ENCODE measurements at places on chromosomes 6 and 20.
A peak's percentile ranks its signal among the peaks of the same experiment; 100 is the strongest.

GRCh38 chr6:44021589-44022295 lies 105.5 kb downstream of the MRPL14 start:
- DNase-seq, result no peak

- DNase-seq, result no peak
These were observed 75.5 kb downstream of the HMGN3 start for GRCh38 chr6:79158856-79159516.

- DNase-seq, result no peak
These were observed 8.9 kb downstream of the GUCA1A start for GRCh38 chr6:42182101-42182500.

DNA sequence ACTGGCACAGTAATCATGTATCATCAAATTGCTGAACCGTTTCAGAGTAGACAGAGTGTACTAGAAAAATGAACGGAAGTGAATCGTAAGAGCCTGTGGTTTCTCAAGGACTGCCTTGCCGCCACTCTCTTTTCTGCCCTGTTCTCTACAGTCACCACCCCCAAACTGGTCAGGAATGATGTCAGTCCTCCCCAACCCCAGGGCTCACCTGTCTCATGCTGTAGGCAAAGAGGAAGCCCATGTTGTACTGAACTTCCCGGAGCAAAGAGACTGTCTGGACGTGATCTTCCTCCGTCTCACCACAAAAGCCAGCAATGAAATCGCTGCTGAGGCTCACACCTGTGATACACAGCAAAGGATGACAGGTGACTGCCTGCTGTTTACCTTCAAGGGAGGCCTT lies 31.0 kb downstream of the CDK5RAP1 start:
- no peak for DNase-seq

DNA sequence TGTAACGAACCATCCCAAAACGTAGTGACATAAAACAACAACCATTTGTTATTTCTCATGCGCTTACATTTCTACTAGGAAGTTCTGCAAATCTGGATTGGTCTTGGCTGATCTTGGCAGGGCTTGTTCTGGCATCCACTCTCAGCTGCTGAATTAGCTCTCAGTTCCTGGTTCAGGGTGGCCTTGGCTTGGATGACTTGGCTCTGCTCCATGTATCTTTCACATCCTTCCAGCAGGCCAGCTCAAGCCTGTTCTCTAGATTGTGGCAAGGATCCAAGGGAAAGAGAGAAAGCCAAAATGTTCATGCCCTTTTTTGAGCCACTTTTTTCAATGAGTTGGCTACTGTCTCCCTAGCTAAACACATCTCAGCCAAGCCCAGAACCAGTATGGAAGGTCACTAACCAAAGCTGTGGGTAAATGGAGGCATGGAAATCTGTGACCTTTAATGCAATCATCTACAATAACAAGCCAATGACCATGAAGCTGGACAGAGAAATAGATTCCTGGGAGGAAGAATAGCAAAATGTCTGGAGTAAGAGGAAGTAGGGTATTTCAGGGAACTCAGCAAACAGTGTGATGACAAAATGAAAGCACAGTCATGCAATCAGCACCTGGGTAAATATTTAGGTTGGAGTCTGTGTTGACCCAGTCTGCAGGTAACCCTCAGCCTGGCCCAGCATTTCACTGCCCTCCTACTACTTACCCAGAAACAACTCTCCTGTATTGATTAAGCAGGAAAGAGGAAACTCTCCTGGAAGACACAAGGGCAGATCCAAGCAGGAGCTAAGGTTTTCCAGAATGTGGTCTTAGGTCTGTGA lies 32.7 kb upstream of the SNAP25 start:
- no peak for DNase-seq

DNA sequence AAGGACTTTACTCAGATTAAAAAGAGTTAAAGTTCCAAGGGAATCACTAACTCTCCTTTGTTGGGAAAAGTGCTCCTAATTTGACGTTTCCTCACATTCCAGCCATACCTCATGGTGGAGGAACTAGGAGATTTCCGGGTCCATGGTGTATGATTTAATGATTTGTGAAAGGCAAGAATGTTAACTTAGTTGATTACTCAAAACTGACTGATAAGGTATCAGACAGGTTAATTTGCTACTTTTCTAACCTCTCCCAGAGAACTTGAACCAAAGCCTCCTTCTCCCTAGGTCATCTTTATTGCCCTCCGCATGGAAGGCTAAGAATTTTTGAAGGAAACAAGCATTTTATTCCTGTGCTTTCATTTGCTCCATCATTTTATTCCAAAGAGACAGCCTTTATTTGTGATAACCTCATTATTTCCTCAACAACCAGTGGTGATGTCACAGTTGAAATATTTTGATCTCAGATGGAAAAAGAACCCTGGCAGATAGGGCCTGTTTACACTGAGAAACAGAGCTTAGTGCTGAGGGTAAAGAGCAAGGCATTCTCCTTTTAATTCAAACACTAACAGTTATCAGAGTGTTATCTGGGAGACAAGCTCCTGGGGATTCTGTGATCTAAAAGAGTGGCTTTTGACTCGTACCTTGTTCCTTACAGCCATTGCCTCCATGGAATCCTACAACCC lies 57.4 kb upstream of the BMP2 start:
- DNase-seq, result no peak

DNA sequence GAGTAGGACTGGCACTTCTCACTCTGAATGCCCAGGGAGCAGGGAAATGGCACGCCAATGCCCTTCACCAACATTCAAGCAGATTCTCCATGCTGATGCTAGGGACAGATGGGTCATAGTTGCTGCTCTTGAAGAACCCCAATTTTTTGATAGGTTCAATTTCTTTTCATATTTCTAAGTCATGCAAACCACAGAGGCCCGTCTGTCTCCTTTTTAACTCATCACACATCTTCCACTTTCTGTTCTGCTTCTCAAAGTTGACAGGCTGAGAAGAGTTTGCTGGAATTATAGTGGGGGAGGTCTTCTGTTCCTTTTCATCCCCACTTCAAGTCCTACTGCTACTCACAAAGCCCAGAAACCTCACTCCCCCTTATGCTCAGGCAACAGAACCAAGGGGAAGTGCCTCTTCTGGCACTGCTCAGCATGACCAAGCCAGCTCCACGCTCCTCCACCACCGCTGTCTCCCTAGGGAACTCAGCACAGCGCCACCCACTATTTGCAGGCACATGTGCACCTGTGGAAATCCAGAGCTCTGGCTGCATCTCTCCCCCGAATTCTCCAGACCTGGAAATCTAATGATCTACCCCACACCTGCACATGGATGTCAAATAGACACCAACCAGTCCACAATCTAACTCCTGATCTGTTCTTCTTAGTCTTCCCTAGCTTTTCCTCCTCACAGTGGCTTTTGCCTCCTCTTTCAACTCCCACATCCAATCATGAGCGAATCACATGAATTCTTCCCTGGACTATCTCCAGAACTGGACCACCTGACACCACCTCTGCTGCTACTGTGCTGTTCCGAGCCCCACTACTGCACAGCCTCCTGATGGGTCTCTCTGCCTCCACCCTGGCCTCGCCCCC lies 10.7 kb downstream of the ZBTB24 start:
- no peak for DNase-seq

GRCh38 chr6:9766240-9766915 lies 648.5 kb downstream of the TFAP2A start:
- no peak for DNase-seq

DNA sequence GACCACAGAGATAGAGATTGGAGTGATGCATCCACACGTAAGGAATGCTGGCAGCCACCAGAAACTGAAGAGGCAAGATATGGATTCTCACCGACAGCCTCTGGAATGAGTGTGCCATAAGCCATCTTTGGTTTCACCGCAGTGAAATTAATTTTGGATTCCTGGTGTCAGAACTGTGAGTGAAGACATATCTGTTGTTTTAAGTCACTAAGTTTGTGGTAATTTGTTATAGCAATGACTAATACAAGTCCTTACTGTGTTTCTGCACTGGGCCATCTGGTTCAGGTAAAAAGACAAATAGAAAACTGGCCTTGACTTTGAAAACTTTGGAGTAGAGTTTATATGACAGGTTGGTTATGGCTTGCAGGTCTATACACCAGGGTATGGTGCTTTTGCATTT lies 261.9 kb downstream of the PHF3 start:
- DNase-seq, result no peak

DNA sequence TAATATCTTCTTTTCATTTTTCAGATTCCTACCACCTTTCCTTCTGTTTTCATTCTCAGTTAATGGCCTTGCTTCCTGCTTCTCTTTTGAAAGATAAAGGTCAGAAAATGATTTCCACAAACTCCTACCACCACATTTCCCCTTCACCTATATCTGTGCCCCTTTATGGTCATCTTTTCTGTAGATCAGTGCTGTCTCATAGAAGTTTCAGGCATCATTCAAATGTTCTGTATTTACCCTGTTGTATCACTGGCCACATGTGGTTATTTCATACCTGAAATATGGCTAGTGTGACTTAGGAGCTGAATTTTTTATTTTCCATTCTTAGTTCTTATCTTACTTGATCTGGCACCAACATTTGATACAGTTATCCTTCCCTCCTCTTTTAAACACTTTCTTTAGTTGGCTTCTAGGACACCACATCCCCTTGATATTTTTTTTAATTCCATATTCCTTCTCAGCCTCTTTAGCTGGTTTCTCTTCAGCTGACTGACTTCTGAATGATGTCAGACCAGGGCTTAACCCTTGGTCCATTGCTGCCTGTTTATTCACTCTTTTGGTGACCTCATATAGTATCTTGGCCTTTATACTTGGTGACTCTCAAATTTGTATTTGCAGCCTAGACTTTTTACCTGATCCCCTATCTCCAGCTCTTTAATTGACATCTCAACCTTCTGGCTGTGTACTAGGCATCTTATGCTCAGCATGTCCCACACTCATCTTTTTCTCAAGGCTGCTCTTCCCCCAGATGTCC lies 81.0 kb downstream of the ATRN start:
- no peak for DNase-seq

GRCh38 chr6:111725446-111726112 lies 119.9 kb upstream of the TRAF3IP2 start:
- DNase-seq, result no peak

DNA sequence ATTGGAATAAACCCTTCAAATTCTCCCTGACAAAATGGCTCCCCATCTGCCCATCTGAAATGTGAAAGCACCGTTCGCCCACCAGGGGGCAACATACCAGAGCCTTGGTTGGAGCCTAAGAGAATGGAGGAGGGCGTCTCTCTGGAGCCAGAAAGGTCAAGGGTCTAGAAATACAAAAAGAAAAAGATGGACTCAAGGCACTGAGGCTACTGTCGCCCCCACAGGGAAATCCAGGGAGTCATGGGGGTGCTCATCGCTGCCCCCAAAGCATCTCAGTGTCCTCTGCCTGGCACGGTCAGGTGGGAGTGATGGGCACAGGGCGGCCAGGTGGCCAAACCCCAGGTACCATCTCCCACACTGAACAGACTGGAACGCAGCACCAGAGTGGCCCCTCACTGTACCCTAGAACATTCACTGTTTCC lies 136.3 kb downstream of the ZMYND8 start:
- no peak for DNase-seq

DNA sequence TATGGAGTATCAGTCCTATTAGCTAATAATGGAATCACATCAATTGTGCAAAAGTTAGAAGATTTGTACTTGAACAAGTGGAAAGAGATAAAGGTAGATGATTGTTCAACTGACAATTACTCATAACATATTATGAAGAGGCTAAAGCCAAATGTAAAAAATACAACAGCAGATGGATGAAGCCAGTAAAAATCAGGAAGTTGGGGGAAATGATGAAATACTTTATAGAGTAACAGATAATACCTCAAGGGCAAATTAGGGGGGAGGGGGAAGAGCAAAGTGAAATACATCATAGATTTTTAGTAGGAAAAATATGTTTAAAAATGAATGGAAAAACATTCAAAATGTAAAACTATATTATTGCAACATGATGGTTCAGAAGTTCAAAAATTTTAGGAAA lies 114.0 kb downstream of the PDSS2 start:
- DNase-seq, result no peak

DNA sequence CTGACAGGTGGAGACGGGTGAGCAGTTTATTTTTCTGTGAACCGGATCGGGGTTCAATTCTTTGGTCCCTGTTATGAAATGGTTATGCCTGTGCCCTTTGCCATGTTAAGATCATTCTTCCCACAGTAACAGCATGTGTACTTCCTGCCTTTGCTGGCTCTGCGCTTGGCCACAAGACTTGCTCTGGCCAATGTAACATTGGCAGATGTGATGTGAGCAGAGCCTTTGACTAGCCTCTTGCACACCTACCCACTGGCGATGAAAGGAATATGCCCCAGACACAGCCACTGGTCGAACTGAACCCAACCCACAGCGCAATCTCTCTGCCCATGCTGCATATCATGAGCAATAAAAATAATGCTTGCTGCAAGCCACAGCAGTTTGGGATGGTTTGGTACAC lies 31.9 kb downstream of the JAG1 start:
- no peak for DNase-seq

- DNase-seq, result no peak
These were observed 36.3 kb upstream of the DDR1 start for GRCh38 chr6:30847971-30848436.

- no peak for DNase-seq
These were observed 923 bp upstream of the ILRUN start for GRCh38 chr6:34697544-34697836.

- no peak for DNase-seq
These were observed 648 bp upstream of the BACH2 start for GRCh38 chr6:90297115-90297866.

GRCh38 chr20:19828232-19828631 lies 70.2 kb downstream of the RIN2 start:
- DNase-seq, result no peak

DNA sequence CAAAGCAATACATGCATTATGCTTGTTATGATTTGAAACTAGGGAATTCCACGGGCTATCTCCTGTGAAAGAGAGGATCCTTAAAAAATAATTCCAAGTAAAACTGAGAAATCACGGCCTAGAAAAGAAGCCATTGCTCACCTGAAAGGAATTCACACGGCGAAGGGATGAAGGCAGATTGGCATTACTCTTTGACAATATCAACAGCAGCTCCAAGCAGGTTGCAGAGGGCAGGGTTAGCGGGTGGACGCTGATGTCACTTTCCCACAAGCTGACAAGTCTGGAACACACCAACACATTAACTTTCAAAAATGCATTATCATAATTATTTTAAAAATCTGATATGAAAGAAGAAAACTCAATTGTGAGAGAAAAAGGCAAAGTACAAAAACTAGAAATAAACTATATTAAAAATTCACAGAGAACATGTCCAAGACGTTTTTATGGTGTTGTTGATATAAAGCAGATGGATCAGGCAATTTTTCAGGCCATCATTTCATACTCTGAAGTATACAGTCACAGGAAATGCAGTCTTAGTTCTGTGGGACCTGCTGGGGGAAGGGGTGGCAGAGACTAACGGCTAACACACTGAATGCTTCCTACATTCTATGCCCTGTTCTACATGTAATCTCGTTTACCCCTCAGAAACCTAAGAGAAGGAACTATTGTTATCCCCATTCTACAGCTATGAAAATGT lies 108.3 kb downstream of the UBE3D start:
- DNase-seq, result peak; percentile 29

DNA sequence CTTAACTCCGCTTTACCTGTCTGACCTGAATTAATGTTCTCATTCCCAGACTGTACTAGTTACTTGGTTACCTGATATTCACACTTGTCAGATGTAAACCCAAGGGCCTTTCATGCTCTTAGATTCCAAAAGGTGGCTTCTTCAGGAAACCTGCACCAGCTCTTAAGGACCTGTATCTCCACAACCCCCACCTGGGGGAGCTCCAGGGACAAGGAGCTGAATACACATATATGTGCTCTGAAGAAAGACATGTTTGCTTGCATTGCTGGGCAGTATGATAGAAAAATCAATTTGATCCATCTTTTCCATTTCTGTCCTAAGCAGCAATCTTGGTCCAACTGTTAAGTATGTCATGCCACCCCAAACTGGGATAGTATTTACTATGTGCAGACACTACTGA lies 64.8 kb upstream of the POU3F2 start:
- DNase-seq, result no peak
